ENCODE measurements at places on chromosomes 12 and 14.

DNA sequence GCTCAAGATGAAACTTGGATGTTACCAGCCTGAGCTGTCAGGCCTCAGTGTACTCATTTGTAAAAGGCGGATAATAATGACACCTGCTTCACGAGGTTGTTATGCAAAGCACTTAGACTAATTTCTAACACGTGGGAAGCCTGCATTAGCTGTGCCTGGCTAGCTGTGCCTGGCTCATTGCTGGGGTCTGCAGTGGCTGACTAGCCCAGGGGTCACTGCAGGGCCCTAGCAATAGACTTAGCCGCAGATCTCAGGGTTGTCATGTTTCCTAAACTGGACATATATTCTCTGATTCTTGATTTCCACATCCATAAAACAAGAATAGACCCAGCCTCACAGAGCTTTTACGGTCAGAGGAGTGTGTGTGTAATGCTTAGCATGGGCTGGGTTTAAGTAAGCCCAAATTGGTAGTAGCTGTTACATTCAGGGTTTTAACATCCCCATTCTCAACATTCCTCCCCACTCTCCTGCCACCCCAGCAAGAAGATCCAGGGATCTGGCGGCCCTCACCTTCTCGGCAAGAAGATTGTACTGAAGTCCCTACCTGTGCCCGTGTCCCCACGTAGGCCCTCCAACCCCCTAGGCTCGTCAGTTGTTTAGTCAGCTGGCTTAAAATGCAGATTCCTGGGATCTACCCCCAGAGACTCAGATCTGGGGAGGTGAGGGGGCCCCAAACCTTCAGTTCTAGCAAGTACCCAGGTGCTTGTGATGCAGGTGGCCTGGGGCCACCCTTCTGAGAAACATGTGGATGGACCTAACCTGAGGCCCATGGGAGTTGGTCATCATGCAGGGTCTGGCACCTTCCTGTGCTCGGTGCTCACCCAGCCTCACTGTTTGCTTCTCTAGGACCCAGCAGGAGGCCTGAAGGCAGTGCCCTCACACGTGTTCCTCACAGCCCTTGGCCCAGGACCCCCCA is 8.6 kb downstream of the NR4A1 start:
- peak; percentile 61 for DNase-seq

DNA sequence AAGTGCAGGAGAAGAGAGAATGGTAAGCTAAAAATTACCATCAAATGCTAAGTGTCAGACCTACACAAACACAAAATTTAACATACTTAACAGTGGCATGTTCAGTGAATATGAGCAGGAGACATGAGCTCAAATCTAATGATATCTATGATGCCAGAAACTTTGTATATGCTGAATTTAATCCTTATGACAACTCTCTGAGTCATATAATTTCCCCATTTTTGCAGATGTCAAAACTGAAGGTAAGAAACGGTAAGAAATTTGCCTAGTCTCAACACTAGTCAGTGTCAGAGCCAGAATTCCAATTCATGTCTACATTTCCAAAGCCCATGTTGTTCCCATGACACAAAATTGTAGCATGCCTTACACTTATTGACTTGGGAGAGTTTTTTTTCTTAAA is 375.8 kb downstream of the APAF1 start:
- no peak for DNase-seq

GRCh38 chr14:25909045-25909747 is 688.6 kb downstream of the NOVA1 start:
- no peak for DNase-seq

- DNase-seq, result no peak
Observed at GRCh38 chr14:21486640-21487087, 9.7 kb downstream of the TOX4 start.

DNA sequence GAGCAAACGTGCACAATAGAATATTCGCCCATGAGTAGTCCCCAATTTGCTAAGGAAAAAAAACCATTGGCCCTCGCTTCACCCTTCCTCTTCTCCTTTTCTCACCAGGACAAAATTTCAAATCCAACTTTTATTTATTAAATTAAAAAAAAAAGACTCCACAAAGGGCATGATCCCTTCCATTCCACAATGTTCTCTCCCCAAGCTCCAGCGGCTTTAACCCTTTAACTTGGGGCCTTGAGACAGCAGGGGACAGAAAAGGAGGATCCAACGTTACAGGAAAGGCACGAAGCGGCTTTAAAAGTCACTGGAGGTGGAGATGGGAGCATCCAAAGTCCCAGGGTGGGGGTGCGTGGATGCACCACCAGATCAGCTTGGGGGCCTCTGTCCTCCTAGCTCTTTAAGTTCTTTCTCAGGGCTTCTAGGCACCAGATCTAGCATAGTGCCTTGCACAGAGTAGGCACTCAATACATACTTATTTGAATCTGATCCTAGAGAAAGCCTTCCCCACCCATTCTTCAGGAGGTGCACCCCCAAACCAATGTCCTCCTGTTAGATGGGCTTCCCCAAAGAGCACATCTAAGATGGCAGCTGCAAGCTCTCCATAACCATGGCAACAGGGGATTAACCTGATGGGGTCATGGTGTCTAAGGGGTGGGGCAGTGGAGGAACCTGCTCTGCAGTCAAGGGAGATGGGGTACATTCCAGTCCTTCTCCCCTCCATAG is 5.2 kb upstream of the AAAS start:
- DNase-seq, result no peak

DNA sequence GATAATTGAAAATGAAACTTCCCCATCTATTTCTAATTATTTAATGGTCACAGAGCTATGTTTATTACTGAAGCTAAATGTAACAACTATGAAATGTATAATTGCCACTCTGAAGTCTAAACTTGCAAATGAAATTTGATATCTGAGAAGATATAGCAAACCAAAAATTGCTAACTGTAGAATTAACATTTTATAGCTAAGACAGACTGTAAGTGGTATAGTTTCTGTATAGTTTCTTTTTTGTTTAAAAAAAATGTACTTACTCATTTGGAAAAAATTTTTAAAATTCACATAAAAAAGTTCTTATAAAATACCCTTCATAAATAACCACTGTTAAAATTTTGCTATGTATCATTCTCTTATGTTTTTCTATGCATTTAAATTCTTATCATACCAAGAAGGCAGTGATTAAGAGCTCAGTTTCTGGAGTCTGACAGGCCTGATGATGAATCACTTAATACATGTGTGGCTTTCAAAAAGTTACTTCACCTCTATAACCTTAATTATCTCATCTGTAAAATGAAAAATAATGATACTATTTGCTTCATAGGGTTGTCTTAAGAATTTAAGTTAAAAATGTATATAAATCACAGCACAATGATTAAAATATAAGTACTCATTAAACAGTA is 214.7 kb upstream of the GARIN2 start:
- no peak for DNase-seq

DNA sequence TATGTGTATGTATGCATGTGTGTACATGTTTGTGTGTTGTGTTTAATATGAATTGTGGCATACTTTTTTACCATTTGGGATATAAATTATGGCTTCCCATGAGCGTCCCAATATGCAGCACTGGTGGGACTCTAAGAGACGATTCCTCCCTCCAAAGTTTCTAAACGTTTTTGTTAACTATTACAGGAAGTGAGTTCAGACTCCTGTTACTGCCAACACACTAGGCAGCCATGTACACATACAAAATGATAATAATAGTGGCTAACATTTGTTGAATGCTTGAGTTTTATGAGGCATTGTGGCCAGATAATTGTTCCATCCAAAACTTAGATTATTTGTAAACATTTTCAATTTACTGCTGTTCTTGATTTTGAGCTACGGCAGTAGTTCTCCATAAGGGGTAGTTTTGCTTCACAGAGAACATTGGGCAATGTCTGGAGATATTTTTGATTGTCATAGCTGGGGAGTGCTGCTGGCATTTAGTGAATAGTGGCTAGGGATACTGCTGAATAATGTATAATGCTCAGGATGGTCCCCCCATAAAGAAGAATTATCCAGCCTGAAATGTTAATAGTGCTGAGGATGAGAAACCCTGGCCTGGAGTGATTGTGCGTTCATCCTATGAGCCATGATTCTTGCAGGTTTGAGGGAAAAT is 45.1 kb downstream of the ARID2 start:
- DNase-seq, result no peak

Data from activated CD4-positive, alpha-beta T cell treated with anti-CD3 and anti-CD28 coated beads, Interleukin-2, amount 50 U/mL, for 1 hour (primary cell).